Islet precursor cell (in vitro differentiated cells): ENCODE measurements at places on chromosomes 6 and 20.

GRCh38 chr6:42547407-42548329 lies 16.2 kb upstream of the UBR2 start:
- DNase-seq = peak; percentile 89

GRCh38 chr6:111444794-111445193 lies 38.2 kb downstream of the REV3L start:
- no peak for DNase-seq

GRCh38 chr6:90074161-90074850 lies 180.0 kb downstream of the GJA10 start:
- no peak for DNase-seq

DNA sequence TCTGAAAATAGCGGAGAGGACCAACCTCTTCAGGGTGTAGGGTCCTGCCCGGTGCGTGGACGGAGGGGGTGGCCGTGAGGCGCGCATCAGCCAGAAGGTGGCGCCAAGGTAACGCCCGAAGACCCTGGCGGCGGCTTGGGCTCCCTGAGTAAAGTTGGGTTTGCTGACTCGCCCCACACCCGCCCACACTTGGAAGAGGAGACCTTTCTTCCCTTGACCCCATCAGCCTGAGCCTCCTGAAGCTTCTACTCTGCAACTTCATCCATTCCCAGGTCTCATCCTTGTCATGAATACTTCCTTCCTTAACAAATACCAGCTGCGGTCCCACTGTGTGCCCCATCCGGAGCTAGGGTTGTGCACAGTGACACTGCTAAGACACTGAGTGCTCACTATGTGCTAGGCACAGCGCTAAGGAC lies 14.6 kb downstream of the CD40 start:
- DNase-seq = peak; percentile 85

- peak; percentile 50 for DNase-seq
These were observed 19.3 kb downstream of the COL9A3 start for GRCh38 chr20:62835931-62836861.

DNA sequence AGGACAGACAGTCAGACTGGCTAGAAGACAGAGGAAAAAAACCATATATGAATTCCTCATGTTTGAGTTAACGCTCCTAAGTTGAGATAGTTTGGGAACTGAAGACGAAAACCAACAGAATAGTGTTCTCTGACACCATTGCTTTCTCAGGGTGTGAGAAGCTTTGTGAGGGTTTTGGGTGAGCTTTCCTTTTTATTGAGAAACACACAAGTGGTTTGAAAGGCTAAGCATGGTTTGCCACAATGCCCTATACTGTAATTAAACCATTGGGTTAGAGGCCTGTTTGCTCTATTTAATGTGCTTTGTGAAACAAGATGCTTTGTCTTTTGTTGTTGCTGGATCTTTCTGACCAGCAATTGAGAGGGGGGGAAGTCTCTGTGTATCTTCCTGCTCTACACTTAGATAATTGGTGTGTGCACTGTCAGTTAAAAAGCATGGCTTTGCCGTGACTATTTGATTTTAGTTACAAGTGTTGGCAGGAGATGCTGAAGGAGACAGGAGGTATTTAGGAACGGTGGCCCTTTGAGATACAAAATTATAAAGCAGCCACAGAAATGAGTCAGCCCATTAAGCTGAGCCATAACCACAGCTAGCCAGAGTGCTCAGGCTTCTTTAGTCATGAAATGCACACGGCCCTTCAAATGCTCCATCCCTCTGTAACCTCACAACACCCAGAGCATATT lies 273.0 kb upstream of the PREP start:
- peak; percentile 88 for DNase-seq

- peak; percentile 98 for DNase-seq
These were observed 11.2 kb upstream of the PSMG4 start for GRCh38 chr6:3247255-3248146.

DNA sequence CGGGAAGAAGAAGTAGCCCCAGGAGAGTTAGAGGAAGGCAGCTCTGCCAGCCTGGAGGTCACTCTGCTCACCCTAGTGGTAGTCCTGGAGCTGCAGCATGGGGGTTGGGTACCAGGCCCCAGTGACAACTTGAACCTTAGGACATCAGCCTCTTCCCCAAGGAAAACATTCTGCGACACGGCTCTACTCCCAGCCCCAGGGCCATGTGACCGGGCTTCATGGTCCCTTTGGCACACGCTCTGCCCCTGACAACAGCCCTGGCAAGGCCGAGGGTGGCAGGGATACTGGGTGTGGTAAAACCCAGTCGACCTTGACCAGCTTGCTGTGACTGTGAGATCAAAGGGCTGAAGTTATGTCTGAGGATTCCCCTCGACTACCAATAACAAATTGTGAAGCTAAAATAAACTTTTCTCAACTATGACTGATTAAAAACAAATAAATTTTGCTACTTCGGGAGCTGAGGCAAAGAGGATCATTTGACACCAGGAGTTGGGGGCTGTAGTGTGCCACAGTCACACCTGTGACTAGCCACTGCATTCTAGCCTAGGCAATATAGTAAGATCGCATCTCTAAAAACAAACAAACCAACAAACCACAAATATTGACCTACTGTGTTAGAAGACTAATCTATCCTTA lies 24.4 kb upstream of the ARID1B start:
- no peak for DNase-seq

DNA sequence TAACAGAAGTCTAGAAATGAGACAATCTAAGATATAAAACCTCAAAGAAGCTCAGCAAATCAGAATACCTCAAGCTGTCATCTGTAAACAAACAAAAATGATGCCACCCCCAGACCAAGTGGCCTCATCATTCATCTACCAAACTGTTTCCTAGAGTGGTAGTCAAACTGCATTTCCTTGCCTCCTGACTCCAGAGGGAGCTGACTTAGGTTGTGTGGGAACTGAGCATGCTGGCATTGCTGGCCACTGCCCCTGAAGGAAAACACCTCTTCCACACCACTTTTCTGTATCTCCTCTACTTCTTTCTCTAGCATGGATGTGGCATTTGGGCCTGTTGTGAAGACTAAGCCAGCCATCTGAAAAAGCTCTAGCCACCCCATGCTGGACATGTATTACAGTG lies 56.3 kb downstream of the ZHX3 start:
- no peak for DNase-seq

DNA sequence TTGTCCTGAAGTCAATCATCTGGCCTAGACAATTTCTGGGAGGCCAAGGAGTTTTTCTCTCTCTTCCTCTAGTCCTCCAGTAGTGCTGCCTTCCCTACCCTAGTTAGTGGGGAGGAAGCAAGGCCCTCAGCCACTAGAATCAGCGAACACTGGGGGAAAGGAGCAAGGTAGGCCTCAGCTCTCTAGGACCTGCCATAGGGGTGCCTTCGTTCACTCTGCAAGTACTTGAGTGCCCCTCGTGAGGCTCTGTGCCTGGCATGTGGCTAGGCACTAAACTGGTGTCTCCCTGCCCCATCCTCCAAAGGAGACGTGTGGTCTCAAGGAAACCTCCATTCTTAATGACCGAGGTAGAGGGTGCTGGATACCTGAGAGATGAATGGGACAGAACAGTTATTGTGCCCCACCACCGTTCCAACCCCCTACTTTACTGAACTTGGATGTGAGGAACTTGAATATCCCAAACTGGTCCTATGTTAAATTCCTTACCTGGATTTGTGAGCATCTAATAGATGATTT lies 1.1 kb downstream of the DEF6 start:
- DNase-seq = peak; percentile 29

- DNase-seq = no peak
These were observed 28.7 kb upstream of the TXNDC5 start for GRCh38 chr6:7939184-7939863.

GRCh38 chr20:40651151-40651550 lies 37.9 kb downstream of the MAFB start:
- DNase-seq = no peak

- DNase-seq = peak; percentile 74
These were observed 118.4 kb upstream of the SLC2A12 start for GRCh38 chr6:134170844-134171243.
